ENCODE measurements at places on chromosomes 7 and 10.

- DNase-seq = no peak
Observed at GRCh38 chr7:157718303-157719007, 381.7 kb downstream of the DNAJB6 start.

DNA sequence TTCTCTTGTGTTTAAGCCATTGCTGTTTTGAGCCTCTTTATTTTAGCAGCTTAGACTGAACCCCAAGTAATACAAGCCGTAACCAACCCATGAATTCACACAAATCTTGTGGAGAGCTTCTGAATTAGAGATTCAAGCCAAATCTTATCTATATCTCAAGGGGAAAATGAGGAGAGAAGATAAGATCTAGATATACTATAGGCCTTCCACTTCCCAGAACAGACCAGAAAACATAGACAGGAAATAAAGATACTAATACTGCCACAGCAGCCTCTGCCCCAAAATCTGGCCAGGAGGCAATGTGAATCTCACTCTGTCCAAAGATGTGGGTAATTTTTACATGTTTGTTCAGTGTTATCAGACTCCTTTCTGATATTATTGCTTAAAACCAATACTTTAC lies 307.2 kb downstream of the PTEN start:
- DNase-seq = no peak

DNA sequence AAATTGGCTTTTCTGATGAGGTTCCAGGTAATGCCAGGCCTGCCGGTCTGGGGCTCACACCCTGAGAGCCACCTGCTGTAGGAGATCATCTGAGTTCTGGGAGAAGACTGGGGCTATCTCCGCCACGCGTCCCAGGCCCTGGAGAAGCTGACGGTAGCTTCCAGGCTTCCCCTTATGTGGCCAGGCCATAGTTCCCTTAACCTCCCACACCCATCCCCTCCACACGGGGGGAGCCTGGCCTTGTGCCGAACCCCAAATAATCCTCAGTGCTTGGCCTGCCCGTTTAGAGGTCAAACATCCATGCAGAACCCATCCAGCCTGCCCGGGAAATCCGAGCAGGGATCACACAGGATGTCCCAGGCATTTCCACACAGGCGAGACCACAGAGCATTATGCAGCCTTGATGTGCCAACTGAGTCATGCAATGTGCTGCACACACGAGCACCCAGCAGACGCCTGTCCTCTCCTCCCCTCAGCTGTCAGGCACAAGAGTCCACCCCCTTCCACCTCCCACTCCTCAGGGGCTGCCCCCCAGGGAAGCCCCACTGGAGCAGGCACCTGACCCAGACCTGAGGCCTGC lies 176.2 kb downstream of the PRKAG2 start:
- DNase-seq = no peak

DNA sequence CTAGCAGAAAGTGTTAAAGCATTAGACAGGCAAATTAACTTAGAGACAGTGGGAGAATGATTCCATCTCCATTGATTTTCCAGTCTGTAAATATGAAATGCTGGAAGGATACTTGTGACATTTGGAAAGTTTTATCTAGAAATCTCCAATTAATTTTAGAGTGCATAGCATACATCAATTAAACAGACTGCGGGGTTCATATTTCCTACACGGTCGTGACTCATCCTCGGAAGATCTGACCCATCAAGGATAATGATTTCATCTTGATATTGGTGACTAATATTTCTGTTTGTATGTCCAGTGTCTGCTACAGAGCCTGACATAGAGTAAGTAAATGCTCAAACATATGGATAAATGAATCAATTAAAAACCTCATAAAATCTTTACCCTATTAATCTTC lies 474.9 kb downstream of the KCNMA1 start:
- no peak for DNase-seq

DNA sequence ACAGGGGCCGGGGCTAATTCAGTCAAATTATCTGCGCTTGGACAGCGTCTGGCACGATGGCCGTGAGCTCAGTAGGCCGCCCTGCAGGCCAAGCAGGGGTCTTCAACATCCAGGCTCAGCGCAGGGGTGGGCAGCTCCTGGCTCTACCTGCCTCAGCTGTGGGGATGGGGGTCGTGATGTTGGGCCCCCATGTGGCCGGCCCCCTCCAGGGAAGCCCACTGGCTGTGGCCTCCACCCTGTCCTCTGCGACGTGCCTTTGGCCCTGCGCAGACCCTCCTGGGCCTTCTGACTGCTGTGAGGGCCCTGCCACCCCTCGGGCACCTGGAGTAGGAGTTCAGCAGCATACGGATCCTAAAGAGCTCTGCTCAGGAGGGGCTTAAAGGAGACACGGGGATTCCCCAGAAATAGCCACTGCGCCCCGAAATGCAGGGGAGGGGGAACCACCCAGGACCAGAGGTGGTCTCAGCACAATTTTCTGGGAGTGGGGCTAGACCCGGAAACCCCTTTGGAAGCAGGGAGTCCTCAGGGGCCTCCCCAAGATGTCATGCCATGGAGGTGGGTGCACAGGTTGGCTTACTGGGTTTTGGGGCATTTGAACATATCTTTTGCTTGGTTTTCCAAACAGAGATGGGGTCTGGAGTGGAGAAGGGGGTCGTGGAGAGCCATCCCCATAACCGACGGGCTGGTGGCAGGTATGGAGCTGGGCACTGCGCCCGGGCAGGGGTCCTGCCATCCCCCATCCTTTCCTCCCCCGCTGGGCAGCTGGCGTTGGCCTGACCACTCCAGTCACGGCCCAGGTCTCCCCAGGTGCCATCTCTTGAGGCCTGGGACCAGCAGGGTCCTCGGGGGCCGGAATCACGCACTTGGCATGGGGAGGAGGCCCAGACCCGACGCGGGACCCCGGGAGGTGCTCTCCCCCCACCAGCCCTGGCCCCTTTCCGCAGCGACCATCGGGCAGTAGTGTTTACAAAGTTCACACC lies 4.0 kb upstream of the ADAP1 start:
- DNase-seq = no peak

DNA sequence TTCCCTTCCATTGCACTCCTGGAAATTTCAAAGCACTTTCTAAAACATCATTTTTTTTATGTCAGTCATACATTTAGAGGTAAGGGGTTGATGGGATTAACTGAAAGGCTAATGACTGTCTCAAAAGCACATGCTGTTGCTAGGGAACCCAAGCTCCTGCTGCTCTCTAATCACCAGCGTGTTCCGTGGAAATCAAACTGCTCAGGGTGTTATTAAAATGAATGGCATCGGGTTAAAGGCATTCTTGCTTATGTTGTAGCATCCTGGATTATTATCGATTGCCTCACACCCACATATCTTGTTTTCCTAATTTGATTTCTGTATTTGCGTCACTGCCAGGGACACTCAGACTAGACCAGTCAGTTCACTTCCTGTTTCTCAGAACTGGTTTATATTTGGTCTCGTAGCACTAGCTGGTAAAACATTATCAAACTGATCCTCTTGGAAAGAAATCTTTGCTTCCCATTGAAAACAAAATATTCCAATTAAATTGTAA lies 216.5 kb upstream of the MKLN1 start:
- no peak for DNase-seq

GRCh38 chr7:128407751-128408708 lies 1.8 kb downstream of the IMPDH1 start:
- no peak for DNase-seq

DNA sequence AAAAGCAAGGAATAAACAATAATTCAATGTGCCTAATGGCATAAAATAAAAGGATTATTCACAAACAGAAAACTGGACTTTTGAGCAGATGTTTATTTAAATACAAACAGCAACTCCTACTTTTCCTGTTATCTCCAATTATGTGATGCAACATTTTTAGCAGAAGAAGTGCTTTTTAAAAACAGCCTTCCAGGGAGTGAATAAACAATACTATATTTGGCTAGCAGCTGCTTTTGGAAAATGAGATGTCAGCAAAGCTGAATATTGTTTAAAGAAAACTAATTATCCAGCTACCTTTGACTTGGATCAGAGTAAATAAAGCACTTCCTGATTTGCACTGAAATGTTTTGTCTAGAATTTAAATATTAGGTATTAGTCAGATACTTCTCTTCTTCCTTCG lies 23.2 kb downstream of the CDK1 start:
- DNase-seq = no peak

DNA sequence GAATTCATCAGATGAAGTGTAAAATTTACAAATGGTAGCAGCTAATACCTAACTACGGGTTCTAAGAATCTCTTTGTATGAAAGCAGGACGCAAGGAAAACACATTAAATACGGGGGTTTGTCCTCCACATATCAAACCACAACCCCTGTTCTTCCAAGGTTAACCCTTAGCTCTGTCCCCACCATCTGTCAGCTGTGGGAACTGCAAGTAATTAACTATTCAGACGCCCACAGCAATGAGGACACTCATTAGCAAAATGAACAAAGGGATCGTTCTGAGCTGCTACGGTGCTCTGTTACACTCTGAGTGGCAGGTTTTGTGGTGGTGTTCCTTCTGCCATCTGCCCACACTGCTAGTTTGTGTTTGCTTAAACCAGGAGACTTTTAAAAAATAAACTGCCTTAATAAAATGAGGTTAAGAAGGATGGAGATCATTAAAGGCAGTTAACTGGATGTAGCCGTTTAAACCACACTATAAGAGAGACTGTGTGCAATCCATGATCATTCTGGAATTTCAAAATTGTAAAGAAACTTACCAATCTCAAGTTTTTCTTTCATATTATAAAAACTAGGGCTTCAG lies 51.4 kb downstream of the C10orf67 start:
- DNase-seq = no peak

- no peak for DNase-seq
Observed at GRCh38 chr7:32062150-32062549, 8.1 kb downstream of the PDE1C start.
